ENCODE measurements at places on chromosomes 7 and 10. TPM values are rescaled to one million over a fixed set of nuclear protein-coding genes. Genes with fewer than 3 reads are reported as not detected.
A peak's percentile ranks its signal among the peaks of the same experiment; 100 is the strongest.

- H3K27ac ChIP-seq: no peak overlapping the region
- no peak for DNase-seq
- no peaks in the 10 kb centered on the region for H3K27me3 ChIP-seq
- no peak overlapping the region for H3K4me3 ChIP-seq
- H3K36me3 ChIP-seq: no peaks in the 10 kb centered on the region
- no peaks in the 10 kb centered on the region for H3K4me1 ChIP-seq
Measured at GRCh38 chr7:48875045-48875916, 49.1 kb upstream of the CDC14C start.

The FGF8 gene
- not detected for total RNA-seq

The ASB15 gene
- total RNA-seq: not detected

- no peaks in the 10 kb centered on the region for H3K36me3 ChIP-seq
- H3K4me3 ChIP-seq: no peak overlapping the region
- H3K27me3 ChIP-seq: no peaks in the 10 kb centered on the region
- DNase-seq: no peak
Measured at GRCh38 chr7:144596953-144597352, 193.5 kb upstream of the NOBOX start.

DNA sequence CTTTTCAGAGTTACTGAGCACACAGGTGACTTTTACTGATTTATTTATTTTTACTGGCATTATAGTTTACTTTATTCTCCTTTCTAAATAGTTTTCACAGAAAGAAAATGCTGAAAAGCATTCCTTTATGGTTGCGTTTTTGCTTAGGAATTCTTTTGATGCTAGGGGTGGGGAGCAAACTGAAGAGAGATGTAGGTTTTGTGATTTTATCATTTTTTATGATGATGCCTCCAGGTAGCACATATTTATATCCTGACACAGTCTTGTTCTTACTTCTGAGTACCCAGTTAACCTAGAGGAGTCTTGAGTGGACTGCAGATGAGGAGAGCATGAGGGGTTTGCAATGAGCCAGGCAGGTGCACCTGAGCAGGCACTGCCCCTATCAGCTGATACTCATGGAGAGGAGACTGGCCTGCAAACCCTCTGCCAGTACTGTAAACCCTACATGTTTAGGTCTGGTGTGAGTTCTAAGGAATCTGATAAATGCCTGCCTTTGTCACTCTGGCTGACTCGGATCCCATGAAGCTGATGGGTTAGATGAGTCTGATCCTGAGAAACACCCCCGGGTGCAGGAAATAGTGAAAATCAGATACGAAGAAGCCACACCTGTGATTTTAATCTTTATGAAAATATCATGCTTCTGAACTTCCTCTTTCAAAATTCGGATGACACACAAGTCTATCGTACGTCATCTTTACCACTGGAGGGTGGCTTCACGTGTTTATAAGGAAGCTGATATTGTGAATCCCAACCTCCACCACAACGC is 302.9 kb downstream of the WDR37 start:
- H3K27me3 ChIP-seq: peaks cover 22% of the 10 kb centered on the region
- H3K27ac ChIP-seq: no peak overlapping the region
- H3K4me1 ChIP-seq: peaks cover 15% of the 10 kb centered on the region

DNA sequence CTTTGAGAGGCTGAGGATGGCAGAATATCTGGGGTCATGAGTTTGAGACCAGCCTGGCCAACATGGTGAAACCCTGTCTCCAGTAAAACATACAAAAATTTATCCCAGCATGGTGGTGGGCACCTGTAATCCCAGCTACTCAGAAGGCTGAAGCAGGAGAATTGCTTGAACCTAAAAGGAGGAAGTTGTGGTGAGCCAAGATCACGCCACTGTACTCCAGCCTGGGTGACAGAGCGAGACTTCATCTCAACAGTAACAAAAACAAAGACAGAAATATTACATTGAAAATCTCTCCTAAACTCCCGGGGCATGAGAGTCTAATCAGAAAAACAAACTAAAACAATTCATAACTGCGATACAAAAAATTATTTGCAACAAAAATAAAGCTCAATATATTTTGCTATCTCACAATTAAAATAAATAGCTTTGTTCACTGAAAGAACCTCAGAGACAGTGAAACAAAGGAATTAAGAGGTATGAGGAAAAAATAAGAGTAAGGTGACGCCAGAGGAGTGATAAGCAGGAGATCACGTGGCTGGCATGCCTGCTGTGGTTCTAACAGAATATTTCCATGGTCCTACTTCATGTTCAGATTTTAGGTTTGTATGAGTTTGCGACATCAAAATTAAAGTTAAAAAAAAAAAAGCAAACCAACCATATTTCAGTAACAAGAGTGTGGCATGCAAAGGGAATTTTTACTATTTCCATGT is 527.7 kb upstream of the POM121L12 start:
- H3K27me3 ChIP-seq: no peaks in the 10 kb centered on the region
- H3K36me3 ChIP-seq: no peaks in the 10 kb centered on the region
- no peak overlapping the region for H3K27ac ChIP-seq
- no peak overlapping the region for H3K4me3 ChIP-seq

The GRID2IP gene
- 0.18 TPM for total RNA-seq

GRCh38 chr10:77264107-77264506 is 373.5 kb downstream of the KCNMA1 start:
- peak overlapping the region; percentile 69 for H3K27ac ChIP-seq
- H3K4me3 ChIP-seq: no peak overlapping the region
- H3K4me1 ChIP-seq: peaks cover 13% of the 10 kb centered on the region
- no peaks in the 10 kb centered on the region for H3K36me3 ChIP-seq

DNA sequence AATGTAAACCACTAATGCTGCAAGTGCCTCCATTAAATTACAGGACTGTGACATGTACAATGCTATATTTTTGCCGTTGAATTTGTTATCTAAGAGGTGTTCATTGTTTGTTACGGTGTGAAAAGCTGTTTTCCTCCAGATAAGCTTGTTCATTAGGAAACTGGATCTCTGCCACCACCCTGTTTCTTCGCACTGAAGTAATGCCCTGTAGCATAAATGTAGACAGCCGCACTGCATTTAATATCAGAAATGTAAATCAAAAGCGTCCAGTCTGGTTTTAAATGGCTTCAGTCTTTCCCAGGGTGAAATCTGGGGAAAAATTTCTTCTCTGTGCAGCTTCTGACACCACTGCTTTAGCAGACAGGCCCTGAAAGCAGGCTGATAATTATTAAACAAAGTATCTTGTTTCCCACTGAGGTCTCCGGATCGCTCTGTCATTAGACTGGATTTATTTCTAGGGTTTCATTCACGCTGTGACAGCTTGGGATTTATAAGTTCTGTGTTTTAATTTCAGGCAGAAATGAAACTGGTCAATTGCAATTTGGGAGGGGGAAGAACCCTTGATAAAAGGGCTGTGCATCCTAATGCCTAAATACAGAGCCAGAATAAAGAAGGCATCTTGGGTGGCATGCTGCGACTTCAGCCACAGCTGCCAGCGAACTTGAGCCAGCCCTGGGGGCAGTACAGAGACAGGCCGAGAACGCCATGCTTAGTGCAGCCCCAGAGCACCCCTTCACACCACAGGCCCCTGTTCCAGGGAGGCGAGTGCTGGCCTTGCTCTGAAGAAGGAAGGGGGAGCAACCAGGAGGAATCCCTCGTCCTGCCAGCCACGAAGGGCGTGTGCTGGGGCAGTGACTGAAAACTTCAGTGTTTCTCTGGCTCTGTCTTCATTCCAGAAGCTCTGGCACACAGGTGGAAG is 547.7 kb upstream of the GALNT17 start:
- no peaks in the 10 kb centered on the region for H3K4me1 ChIP-seq
- no peak overlapping the region for H3K4me3 ChIP-seq
- no peak for DNase-seq
- no peaks in the 10 kb centered on the region for H3K27me3 ChIP-seq
- H3K27ac ChIP-seq: no peak overlapping the region

Measured in activated T-helper 2 cell treated with anti-CD3 and anti-CD28 coated beads, Interferon-gamma antibody, Interleukin-2, Interleukin-4, amounts not matched to agents 10 μg/mL and 5 μg/mL and 100 μg/mL, durations not matched to agents 14 hours and 24 hours and 36 hours (primary cell).